ENCODE measurements at places on chromosomes 11 and 22.

DNA sequence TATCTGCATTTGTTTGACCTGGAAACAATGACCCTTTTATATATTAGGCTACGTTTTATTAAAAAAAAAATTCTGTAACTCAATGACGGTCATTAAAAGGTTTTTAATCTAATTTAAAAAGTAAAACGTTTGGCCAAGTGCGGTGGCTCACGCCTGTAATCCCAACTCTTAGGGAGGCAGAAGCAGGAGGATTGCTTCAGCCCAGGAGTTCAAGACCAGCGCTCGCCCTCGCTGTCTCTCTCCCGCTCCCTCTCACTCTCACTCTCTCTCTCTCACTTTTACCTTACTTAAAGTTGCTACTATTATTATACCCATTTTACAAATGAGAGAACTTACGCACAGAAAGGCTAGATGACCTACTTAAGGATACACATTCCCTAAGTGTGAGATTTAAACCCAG lies 814 bp upstream of the NARS2 start:
- DNase-seq = no peak

GRCh38 chr22:22848364-22848866 lies 39.2 kb upstream of the IGLL5 start:
- peak; percentile 44 for DNase-seq

GRCh38 chr11:118870396-118871343 lies 13.0 kb upstream of the CXCR5 start:
- DNase-seq = no peak

- peak; percentile 51 for DNase-seq
Observed at GRCh38 chr11:44575288-44575672, 9.8 kb downstream of the CD82 start.

- DNase-seq = no peak
Observed at GRCh38 chr11:58285483-58286040, 17.5 kb upstream of the OR10W1 start.

DNA sequence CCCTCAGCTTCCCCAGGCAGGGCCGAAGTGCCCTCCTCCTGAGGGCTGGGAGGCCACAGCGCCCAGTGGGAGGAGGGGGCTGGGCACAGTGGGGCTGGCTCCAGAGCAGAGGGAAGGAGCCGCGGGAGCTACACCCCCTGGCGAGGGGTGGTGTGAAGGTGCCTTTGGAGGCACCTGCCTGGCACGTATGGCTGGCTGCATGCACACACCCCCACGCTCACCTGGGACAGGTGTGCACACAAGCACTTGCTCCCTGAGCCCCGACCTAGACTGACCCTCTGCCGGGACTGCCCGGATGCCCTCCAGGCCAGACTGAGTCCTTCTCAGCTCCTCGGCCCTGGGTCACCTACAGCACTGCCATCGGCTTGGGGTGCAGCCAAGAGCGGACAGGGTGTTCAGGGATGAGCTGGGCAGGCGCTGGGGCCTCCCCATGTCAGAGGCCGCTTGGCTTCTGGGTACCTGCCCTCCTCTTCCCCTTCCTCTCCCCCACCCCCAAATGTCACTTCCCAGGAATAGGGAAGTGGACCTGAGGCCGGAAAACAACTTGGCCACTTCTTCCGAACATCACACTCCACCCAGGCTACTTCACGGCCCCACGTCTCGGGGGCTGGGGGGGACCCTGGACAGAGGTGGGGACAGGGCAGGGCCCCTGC lies 7.4 kb upstream of the PIM3 start:
- DNase-seq = no peak

DNA sequence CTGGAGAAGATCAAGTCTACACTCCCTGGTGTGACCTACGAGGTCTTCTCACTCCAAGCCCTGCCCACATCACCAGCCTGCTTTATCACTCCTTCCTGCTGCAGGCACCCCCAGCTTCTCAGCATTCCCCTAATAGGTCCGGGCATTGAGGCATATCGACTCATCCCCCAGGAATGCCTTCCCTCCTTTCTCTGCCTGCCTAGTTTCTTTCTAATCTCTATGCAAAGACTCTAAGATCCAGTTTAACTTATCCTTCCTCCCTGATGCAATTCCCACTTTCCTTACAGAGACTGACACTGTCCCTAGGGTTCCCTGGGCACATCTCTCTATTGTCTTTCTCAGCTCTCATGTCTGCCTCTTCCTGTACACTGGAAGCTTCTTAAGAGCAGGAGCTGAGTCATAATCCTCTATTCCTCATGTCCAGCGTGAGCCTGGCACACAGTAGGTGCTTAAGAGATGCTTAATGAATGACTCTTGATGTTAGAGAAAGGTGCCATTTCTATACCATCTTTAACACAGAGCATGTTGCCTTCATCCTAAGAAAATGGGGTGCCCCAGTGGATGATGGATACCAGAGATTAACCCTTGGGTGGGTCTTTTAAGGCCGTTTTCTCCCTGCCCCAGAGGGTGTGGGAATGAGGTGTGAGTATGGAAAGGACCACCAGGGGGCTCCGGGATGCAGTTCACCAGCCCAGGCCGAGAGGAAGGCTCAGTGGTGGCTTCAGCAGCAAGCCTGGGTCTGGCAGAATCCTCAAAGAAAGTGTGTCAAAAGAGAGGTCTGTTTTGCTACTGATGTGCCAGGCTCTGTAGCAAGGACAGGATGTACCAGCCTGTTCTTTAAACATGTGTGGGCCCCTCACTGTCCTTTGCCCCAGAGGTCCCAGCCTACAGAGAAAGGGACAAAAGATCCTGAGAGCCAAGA lies 34.7 kb downstream of the PARVA start:
- peak; percentile 7 for DNase-seq

GRCh38 chr22:49953680-49954344 lies 6.8 kb upstream of the PIM3 start:
- DNase-seq = no peak

GRCh38 chr22:25497716-25498115 lies 66.8 kb upstream of the GRK3 start:
- no peak for DNase-seq

DNA sequence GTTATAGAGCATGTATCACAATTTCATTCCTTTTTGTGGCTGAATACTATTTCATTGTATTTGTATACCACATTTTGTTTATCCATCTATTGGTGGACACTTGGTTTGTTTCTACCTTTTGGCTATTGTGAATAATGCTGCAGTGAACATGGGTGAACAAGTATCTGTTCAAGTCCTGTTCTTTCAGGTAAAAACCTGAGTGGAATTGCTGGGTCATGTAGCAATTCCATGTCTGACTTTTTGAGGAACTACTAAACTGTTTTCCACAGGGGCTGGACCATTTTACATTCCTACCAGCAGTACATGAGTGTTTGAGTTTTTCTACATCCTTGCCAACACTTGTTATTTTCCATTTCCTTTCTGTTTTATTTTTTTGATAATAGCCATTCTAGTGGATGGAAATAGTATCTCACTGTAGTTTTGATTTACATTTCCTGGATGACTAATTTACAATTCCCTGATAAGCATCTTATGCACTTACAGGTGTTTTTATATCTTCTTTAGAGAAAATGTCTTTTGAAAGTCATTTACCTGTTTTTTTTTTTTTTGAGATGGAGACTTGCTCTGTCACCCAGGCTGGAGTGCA lies 12.2 kb downstream of the CABIN1 start:
- DNase-seq = no peak

GRCh38 chr11:15011776-15012345 lies 39.7 kb upstream of the CALCA start:
- DNase-seq = no peak

DNA sequence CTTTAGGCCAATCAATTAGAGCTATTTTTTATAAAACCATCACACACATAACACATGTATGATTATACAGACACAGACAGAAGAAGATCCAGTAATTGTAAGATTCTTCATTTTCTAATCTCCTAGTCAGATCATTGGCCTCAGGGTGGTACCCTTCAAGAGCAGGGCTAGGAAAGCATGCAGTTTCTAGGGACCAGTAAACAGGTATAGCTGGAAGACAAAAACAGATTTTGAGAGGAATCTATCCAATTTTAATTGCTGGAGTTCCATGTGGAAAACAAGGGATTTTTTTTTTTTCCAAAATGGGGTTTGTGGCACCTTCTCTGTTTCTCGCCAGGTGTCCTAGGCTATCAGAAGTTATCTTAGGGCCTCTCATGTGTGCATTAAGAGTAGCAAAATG lies 29.6 kb downstream of the METTL15 start:
- no peak for DNase-seq

DNA sequence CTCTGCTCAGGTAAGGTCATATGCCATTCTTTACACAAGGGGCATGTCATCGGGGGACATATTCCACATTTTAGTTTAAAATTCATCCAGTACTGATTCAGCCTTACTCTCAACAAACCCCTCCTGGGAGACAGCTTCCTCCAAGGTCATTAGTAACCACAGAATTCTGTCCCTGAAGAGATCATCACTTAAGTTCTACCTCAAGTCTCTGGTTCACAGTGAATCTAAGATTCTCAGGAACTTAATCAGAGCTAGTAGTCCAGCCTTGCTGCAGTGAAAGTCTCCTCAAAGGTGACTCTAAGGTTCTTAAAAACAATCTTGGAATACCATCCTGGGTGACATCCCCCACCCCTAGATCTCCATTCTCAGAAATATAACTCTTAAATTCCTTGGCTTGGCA lies 18.9 kb upstream of the GDPD4 start:
- DNase-seq = no peak

- DNase-seq = no peak
Observed at GRCh38 chr11:72333661-72334060, 89.7 kb upstream of the PHOX2A start.

DNA sequence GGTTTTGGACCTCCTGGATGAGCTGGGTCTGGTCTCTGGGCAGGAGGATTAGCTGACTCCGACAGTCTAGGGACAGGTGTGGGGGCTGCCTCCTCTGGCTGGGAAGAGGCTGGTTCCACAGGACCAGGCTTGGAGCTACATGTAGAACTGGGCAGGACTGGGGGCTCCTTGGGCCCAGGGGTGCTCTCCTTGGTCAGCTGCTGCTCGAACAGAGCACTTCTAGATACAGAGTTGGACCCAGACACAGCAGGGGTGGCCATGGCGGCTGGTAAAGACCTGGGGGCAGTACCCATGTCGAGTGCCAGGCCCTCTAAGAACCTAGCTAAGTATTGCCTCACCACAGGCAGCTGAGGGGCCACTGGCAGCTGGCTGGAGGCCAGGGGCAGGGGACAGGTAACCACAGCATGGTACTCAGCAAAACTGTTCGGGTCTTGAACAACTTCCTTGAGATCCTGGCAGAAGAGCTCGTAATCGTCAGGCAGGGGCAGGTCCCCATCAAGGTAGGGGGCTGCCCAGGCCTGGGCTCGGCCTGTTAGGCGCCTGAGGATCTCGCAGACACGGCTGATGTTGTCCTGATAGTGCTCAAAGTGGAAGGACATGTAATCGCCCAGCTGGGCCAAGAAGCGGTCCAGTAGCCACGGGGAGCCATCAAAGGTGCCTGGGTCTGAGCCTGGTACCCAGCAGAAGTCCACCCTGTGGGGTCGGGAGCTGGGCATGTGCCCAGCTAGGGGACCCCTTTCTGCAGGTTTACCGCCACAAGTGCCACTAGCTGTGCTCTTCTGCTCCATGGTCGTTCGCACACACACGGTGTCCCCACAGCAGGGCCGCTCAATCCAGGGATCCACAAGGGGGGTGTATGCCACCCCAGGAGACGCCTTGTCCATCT lies 3.1 kb downstream of the GNB1L start:
- DNase-seq = no peak

GRCh38 chr22:26330971-26331625 lies 98.0 kb upstream of the ASPHD2 start:
- peak; percentile 20 for DNase-seq

- DNase-seq = no peak
Observed at GRCh38 chr22:25174156-25174887, 25.3 kb upstream of the CRYBB3 start.

DNA sequence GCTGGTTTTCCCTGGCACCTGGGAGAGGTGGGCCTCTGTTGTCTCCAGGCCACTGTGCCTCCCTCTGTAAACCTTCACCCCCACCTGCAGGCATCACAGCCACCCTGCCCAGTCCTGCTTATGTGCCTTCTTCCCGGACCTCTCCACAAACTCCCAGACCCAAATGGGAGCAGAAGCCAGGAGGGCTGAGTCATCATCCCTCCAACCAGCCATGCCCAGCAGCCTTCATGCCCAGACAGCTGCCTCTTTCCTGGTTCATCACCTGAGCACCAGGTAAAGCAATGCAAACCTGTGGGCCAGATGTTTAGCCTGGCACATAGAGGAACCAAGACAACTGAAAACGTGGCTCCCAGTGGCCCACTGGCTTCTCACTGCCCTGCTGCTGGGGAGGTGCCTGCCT lies 2.1 kb upstream of the TMPRSS4 start:
- no peak for DNase-seq

DNA sequence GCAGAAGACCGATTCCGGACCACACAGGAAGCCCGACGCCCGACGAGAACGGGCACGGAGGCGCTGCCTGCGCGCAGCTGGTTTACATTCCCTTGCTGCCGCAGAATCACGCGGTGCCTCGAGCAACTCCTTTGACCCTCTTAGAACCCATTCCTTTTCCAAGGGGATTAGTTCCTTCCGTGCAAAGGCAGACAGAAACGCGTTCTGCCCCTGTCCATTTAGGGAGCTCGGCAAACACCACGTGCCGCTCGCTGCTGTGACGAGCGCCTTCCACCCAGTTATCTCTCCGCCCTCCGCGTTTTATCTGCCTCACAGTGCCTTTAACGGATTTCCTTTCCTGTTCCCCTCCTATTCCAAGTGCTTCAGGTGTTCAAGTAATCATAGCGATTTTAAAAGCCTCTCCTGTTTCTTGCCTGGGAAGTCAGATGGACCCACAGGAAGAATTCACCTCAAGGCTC lies 24.1 kb upstream of the MICAL3 start:
- DNase-seq = no peak

DNA sequence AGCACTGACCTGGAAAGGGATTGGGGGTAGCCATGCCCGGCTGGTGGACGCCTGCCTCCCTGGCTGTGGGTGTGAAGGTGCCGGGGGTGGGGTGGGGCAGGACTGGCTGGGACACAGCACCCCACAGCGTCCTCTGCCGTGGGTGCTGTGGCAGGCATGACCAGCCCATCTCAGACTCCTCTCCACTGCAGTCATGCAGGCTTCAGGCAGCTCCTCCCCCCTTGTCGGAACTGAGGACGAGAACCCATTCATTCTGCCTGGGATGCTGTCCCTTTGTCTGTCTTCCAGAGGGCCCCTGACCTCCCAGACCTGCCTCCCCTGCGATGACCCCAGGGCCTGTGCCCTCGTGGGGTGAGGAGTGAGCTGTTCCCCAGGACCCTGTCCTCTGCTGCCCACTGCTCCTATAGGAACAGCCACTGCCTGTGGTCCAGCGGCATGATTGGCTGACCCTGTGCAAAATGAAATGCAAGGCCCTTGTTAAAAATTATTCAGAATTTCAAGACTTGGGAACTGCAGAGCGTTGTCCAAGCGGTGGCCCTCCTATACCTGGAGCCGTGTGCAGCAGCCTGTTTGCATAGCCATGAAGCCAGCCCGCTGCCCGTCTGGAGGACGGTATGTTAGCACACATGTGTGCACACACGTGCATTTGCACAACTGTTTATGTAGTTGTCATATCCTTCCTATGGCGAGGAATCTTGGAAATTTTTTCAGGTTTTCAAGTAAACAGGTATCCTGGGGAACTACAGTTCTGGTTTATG lies 1122.3 kb downstream of the BRD1 start:
- DNase-seq = no peak

GRCh38 chr11:119989159-119989821 lies 148.6 kb downstream of the TRIM29 start:
- DNase-seq = no peak

GRCh38 chr22:38935023-38935422 lies 22.4 kb upstream of the APOBEC3A start:
- no peak for DNase-seq
